ENCODE measurements at places on chromosomes 16 and 17.

DNA sequence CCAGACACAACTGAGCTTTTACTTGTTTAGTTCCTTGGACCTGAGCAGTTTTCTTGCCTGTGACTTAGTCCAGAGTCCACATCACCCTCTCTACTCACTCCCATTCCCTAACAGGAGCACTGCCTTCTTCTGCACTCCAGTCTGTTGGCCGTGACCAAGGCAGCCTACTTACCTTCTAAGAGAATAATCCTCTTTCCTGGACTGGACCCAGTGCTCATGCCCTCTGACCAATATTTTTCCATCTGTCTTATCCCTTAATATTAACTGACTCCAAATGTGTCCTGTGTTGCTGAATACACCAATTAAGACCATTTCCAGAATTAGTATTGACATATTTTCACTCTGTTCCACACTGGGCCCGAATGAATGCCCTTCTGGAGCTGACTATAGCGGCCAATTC is 681.0 kb upstream of the KIF2B start:
- no peak for DNase-seq

GRCh38 chr17:76738468-76738850 is 540 bp downstream of the MFSD11 start:
- DNase-seq, result no peak

GRCh38 chr17:36592316-36592715 is 637 bp downstream of the DHRS11 start:
- no peak for DNase-seq

- no peak for DNase-seq
These were observed 1352.7 kb downstream of the CDH11 start for GRCh38 chr16:63769211-63769610.

DNA sequence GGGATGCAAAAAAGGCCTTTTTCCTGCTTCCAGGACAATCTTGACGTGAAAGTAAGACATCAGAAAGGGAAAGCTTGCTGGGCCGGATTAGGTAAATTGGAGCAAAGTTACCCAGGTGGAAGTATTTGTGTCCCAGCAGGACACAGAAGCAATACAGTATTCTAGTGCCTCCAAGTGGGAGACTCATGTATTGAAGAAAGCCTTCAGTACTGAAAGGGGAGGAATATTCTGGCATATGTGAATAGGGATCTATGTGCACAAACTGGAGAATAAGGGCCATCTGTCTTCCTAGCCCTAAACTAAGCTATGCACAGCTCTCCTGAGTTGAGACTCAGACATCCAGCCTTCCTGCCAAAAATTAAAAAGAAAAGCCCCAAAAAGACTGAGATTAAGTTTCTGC is 327.3 kb upstream of the CDH8 start:
- no peak for DNase-seq

- DNase-seq, result no peak
These were observed 21.3 kb downstream of the MBTPS1 start for GRCh38 chr16:84095466-84095865.

- DNase-seq, result no peak
These were observed 25.5 kb downstream of the ACSF3 start for GRCh38 chr16:89119166-89119621.

DNA sequence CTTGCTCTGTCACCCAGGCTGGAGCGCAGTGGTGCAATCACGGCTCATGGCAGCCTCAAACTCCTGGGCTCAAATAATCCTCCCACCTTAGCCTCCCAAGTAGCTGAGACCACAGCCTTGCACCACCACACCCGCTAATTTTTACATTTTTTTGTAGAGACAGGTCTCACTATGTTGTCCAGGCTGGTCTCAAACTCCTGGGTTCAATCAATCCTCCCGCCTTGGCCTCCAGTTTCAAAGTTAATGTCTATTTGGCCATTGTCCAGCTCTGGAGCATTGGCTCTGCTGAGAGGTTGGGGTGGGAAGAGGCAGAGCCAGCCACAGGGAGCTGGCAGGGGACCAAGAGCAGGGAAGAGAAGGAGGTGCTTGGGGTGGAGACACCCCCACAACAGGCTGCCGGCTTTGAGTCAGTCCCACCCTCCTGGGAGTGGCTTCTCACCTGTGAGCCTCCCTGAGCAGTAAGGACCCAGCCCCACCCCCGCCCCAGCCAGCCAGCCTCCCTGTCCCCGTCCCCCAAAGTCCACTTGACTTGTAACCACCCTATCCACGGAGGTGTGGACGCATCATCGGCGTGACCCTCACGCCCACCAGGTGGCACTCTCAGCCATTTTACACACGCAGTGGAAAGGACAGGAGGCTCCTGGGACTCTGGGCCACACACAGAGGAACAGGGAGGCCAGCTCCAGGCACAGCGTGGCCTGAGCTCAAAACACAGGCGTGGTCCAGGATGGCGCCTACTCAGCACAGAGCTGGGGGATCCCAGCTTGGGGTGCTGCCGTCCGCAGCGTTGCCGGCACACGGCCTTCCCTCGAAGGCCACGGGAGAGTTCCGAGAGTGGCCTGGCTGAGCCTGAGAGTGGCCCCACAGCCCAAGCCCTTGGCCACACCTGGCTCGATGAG is 22.8 kb upstream of the PVALEF start:
- DNase-seq, result peak; percentile 81

DNA sequence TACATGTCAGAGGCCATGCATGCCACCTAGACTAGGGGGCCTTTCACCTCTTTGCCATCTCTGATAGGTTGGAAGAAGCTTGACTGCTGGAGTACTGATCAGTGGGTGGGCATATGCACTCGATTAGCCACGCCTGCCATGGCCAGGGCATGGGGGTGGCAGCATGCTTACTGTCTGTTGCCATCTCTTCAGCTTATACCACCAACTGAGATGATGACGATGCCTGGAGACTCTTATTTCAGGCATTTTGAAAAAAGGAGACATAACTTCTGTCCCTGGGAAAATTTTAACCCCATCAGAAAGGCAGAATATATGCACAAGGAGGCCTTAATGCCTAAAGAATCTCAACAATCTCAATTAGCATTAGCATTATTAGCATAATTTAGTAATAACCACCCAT is 60.8 kb downstream of the MSI2 start:
- no peak for DNase-seq

GRCh38 chr16:78212674-78213073 is 113.2 kb downstream of the WWOX start:
- no peak for DNase-seq

DNA sequence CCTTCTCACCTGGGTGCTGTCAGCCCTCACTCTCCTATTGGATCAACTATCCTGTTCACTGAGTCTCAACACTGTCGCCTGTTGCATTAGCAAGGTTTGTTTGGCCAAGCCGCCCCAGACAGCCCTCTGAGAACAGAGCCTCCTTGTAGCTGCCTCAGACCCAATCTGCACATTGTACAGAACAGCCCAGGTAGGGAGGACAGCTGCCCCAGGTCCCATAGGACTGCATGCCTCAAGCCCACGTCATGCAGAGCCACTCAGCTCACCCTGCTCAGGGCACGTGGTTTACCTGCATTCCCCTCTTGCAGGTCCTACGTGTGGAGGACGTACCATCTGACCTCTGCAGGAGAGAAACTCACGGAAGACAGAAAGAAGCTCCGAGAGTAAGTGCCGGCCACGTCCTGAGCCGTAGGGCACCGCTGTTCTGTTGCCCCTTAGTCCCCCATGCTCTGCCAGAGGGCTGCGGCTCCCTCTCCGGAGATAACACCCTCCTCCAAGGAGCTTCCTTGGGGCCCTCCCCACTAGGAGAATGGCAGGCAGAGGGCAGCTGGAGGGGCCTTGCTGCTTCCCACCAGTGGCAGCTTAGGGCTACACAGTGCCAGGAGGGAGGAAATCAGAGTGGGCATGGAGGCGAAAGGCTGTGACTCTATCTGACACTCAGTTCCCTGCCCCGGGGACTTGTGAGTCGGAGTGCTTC is 2.8 kb downstream of the SNRNP25 start:
- DNase-seq, result no peak

DNA sequence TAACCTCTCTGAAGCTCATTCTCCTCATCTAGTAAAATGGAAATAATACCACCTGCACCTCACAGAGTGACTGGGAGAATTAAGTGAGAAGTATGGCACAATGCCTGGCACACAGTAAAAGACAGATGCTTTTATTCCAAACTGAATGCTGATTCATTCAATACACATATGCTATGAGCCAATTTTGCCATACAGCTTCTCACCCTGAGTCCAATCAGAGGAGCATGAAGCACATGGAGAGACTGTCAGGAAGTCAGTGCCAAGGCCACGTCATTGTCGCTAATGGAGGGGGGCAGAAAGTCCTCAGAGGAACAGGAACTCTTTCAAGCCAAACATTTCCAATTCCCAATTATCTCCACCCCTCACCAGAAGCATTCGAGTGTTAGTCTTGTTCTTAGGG is 11.6 kb downstream of the MKS1 start:
- no peak for DNase-seq

- no peak for DNase-seq
These were observed 16.9 kb upstream of the ITGA3 start for GRCh38 chr17:50039058-50039457.

- no peak for DNase-seq
These were observed 36.0 kb upstream of the ADCY9 start for GRCh38 chr16:4152267-4152666.

DNA sequence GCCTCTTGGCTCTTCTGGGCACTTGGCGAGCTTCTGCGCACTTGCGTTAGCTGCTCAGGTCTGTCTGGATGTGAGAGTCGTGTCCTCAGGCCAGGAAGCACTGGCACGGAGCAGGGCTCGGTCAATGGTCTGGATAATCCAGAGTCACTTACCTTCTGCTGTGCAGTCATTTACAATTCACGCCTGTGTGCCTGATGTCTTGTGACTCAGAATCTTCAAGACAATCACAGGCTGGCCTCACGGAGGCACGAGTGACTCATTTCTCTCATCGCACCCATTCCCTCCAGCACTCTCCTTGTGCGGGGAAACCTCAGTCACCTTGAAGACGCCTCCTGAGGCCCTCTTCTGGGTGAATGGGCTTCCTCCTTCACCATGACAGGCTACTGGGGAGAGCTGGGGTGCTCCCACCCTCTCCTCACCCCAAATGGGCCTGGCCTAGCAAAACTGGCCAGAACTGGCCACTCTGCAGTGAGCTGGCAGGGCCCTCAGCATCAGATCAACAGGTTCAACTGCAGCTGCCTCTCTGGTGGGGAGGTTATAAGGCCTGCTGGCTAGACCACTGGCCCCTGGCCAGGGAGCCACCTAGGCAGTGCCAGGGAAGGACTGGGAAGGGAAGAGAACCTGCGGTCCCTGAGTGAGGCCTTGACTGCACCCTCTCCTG is 1.9 kb upstream of the CAPN15 start:
- peak; percentile 86 for DNase-seq

- DNase-seq, result no peak
These were observed 117.9 kb upstream of the AXIN2 start for GRCh38 chr17:65679165-65679845.

DNA sequence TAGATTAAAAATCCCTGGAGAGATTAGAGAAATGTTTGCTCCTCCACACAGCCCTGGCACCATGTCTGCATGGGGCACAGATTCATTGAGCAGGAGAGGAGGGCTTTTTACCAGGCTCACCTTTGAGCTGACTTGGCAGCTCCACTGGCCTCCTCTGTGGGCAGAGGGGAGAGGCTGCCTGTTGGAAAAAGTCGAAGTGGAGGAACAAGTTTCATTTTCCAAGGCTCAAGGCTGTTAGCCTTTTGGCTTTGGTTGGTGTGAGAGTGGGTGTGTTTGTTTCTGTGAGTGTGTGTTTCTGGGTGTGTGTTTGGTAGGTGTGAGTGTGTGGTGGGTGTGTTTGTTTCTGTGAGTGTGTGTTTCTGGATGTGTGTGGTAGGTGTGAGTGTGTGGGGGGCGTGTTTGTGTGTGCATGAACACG is 5.6 kb downstream of the TMEM238L start:
- no peak for DNase-seq

DNA sequence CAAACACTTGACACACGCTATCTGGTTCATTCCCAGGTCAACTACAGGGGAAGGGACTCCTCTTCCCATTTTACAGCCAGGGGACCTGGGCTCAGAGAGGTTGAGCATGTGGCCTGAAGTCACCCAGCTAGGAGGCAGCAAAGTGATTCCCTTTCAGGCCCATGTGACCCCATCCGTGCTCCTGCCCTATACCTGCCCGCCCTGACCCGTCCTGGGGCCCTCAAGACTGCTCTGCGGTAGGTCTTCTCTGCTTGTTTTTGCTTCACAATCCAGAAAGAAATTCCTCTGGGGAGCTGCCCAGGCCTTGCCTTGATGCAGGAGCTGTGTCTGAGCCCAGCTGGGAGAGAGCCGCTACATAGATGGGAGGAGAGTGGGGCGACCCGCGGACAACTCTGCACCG is 161.4 kb downstream of the SDK2 start:
- DNase-seq, result no peak

GRCh38 chr17:39818358-39819000 is 45.6 kb downstream of the IKZF3 start:
- no peak for DNase-seq

- no peak for DNase-seq
These were observed 558 bp downstream of the HSD3B7 start for GRCh38 chr16:30985401-30986128.

DNA sequence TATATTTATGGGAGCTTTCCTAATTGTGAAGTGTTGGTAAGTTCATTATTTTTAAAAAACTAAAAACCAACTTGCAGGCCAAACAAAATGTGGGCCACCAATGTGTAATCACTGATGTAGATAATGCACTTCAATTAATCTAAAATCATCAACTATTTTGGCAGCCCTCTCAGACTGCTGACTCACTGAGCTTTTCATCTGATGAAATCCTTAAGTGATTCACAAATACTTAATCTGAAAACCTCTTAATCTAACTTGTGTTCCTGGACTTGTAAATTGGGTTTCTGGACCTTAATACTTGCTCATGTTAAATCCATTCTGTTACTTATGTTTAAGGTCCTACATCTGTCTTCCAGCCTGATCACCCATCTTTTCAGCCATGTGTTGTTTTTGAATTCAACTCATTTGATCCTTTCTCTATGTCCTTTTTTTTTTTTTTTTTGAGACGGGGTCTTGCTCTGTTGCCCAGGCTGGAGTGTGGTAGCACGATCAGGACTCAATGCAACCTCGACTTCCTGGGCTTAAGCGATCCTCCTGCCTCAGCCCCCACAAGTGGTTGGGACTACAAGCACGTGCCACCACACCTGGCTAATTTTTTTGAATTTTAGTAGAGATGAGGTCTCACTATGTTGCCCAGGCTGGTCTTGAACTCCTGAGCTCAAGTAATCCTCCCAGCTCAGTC is 39.0 kb downstream of the PRKCB start:
- DNase-seq, result no peak

GRCh38 chr16:82782715-82783251 is 156.0 kb downstream of the CDH13 start:
- no peak for DNase-seq

DNA sequence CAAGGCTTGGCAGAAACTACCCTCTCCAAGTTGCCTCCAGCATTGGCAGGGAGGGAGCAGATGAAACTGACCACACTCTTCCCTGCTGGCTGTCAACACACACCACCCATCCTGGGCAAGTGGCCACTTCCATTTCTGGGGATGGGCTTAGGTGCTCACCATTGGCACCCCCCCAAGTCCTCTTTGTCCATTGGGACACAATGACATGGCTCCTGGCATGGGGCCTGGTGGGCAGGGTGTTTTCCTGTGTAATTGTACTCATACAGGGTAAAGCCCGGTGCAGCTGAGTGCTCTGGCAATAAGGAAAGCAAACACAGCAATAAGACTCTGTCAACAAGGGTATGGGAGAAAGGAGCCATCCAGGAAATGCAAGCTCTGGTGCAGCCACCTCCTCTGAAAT is 22.6 kb downstream of the SCNN1B start:
- no peak for DNase-seq

GRCh38 chr16:72936408-72936807 is 111.5 kb downstream of the ZFHX3 start:
- no peak for DNase-seq

- DNase-seq, result no peak
These were observed 11.4 kb upstream of the KREMEN2 start for GRCh38 chr16:2952679-2953078.

GRCh38 chr17:17810084-17810894 is 26.5 kb downstream of the SREBF1 start:
- no peak for DNase-seq
